HTR-8/SVneo (cell line): ENCODE measurements at places on chromosomes 2 and 18.

GRCh38 chr2:231640641-231641111, 48.0 kb downstream of the TEX44 start:
- DNase-seq, result no peak

DNA sequence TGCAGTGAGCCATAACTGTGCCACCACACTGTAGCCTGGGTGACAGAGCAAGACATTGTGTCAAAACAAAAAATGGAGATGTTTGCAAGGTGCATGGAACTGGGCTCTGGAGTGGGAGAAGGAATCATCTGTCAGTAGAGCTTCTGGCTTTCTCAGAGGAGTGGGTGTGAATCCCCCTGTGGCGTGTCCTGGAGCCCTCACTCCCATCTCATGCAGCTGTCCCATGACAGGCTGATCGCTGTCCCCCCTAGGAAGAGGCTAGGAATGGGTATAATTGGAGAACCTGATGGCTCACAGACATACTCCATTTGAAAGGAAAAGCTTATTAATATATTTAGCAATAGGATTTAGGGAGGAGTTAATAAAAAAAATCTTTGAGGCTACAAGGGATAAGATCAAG, 125.8 kb upstream of the EPB41L3 start:
- no peak for DNase-seq

DNA sequence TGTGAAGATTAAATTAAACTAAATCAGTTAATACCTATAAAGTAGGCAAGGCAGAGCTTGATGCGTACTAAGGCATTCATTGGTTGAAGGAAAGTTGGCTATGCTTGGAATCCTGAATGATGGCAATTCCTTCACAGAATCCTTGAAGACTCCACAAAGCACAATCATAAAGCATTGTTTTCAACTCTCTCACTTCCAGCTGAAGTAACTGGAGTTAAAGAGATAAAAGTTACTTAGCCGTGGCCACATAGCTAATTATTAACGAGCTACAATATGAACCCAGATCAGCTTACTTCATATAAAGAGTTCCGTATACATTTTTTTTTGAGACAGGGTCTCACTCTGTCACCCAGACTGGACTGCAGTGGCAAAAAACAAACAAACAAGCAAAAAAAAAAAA, 483.9 kb upstream of the DDX18 start:
- no peak for DNase-seq

GRCh38 chr2:67046591-67046990, 350.5 kb upstream of the ETAA1 start:
- DNase-seq, result no peak

GRCh38 chr2:234630801-234631261, 133.9 kb upstream of the ARL4C start:
- no peak for DNase-seq

DNA sequence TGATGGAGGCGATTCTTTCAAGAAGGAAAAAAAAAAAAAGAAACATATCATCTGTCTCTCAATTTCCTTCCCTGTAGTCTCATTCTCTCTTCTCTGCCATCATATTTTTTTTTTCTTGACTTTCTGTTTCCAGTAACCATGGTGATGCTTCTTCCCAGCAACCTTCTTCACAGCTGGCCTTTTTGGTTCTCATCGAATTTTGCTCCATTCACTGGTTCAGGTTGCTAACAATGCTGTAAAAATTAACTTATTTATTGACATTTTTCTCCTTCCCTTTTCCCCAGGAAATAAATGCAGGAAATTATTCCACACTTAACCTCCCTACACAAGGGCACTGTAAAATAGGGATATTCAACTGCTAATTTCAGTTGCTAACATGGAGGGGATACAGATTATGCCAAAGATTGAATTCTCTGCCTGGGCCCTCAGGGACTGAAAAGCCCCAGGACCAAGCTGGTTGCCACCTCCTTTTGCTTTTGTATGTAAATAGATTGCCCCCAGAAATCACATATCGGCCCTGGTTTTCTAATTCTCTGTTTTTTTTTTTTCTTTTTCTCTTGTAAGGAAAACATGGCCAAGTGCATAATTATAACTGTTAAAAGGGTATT, 154.7 kb downstream of the MAP2 start:
- no peak for DNase-seq

DNA sequence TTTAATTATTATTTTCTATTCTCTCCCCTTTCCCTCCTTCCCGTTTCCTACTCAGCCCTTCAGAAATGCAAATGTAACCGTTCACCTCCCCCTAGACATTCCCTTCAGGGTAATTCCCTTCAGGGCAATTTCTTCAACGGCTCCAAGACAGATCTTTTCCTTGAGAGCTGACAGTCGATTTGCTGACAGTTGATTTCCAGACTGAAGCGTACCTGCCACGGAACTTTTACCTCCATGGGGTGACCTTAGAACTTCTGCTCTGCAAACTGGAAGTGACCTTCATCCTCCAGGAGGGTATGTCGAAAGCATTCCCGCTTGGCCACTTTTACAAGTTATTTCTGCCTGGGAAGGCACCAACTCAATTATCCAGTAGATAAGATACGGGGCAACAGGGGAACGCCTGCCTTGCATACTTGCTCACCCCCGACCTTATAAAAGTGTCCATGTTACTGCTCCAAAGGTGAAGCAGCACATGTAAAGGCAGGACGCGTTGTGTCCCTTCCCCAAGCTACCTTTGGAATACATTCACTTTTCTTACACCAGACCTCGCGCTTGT, 18.5 kb downstream of the B3GNT7 start:
- no peak for DNase-seq

DNA sequence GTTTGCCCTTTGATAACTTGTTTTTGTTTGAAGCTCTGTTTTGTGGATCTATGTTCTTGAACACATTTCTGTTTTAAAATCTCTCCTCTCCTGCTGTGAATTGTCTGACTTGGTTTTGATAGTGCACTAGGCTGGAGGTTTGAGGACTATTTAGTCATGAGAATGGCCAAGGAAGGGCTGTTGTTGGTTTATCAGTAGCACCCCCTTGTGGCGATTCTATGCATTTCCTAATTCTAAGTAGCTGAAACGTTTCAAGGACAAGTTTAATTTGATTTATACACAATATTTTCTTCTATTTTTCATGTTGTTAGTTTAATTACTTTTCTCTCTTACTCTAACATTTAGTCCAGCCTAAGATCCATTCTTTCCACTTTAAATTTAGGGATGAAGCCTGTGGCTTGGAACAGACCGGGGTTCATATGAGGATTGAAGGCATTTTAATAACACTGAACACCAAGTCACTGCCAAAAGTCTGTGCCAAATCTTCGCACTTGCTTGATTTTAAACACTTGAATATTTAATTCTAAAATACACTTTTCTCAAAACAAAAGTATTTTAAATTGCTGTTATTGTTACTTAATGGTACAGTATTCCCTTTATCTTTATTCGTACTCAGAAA, 166.0 kb downstream of the SOCS6 start:
- peak; percentile 14 for DNase-seq

GRCh38 chr2:69203166-69203985, 183.7 kb downstream of the GFPT1 start:
- DNase-seq, result no peak

DNA sequence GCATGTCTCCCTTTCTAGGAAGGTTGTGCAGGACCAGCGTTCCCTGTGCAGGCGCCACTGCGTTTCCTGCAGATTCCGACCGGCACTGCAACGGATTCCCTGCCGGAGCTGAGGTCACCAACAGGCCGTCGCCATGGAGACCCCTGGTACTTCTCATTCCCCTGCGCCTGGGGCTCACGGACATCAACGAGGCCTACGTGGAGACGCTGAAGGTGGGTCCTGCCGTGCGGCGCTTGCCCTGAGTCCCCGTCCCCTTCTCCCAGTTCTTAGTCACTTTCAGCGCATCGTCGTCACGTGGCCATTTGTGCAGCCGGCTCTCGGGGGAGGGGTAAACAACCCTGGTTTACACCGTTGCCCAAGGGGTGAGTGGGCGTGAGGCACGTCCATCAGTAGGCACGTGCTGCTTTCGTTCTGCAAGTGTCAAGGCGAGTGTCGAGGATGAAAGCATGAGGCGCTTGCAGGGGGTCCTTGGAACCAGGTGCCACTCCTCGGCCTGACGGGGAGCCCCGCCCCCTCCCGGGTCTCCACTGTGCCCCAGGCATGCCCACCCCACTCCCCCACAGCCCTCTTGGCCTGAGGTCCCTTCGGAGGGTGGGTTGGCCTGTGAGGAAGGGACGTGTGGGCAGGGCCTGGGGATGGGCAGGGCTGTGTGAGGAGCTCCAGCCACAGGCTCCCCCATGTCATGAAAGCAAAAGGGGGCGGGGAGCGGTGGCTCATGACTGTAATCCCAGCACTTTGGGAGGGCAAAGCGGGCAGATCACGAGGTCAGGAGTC, 19.8 kb downstream of the DTYMK start:
- no peak for DNase-seq

GRCh38 chr2:45459860-45460259, 151.2 kb downstream of the SRBD1 start:
- no peak for DNase-seq

DNA sequence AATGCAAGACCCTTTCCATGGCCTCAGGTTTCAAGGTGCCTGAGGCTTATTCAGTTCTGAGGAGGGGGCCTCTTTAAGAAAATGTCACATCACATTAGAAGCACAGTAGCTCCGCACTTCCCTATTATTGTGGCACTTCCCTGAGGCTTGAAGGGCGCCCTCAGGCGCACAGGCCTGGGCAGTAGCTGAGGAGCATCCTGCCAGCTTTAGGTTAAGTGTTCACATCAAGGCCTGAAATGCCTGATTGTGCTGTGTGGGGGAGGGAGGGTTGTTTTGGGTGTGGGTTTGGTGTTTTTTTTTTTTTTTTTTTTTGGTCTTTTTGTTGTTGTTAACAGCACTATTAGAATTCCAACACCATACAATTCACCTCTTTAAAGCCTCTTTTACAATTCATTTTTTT, 107.9 kb downstream of the CABLES1 start:
- DNase-seq, result no peak

GRCh38 chr2:101190747-101191516, 39.8 kb upstream of the TBC1D8 start:
- no peak for DNase-seq
